Hematopoietic multipotent progenitor cell treated with erythropoietin and hydrocortisone succinate and interleukin-3 and kit ligand, for 6 days (in vitro differentiated cells): ENCODE measurements at places on chromosomes 4 and X.
A peak's percentile ranks its signal among the peaks of the same experiment; 100 is the strongest.

GRCh38 chrX:19904778-19905367, 17.5 kb upstream of the SH3KBP1 start:
- DNase-seq: peak; percentile 77

GRCh38 chr4:151192556-151193235, 84.3 kb upstream of the PRSS48 start:
- DNase-seq: no peak

DNA sequence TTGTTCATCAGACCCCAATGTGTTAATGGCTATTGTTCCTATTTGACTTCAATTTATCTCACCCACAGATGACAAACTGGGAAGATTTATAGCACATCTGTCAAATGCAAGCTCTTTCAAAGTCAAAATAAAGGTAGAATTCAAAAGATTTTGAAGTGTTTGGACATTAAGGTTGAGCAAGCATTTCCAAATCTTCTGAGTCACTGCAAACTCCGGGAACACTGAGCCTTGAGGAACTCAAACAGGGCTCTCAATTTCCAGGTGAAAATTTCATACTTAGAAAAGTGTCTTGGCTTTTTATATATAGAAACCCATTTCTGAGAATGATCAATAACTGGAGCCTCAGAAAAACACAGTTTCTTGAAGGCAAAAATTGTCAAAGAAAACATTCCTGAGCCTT, 199.5 kb upstream of the IGFBP7 start:
- DNase-seq: no peak

DNA sequence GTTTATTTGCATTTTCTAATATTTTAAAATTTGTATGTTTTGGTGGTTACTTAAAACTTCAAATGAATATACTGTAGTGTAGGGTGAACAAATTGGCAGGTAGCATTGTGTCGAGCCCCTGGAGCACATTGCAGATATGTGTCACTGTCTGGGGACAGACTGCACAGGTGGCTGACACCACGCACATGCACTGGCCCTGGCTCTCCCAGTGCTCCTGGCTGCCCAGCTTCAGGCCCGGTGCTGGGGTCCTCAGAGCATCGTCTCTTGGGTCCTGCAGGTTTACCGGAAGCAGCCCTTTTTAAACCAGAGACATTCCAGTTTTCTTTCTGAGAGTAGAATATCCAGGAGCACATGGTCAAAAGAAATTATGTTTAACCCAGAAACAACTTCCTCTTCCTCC, 15.6 kb downstream of the BST1 start:
- no peak for DNase-seq

- DNase-seq: no peak
These were observed 460.7 kb upstream of the RPS6KA3 start for GRCh38 chrX:20727447-20727846.

GRCh38 chr4:64266669-64267068, 142.6 kb downstream of the TECRL start:
- DNase-seq: no peak

GRCh38 chr4:158667651-158668198, 4.0 kb downstream of the C4orf46 start:
- peak; percentile 84 for DNase-seq

- DNase-seq: no peak
These were observed 57.0 kb downstream of the LCORL start for GRCh38 chr4:17964576-17964975.

- DNase-seq: peak; percentile 64
These were observed 23.6 kb downstream of the CA5B start for GRCh38 chrX:15761564-15762191.

GRCh38 chr4:55087009-55087912, 38.1 kb downstream of the KDR start:
- no peak for DNase-seq

DNA sequence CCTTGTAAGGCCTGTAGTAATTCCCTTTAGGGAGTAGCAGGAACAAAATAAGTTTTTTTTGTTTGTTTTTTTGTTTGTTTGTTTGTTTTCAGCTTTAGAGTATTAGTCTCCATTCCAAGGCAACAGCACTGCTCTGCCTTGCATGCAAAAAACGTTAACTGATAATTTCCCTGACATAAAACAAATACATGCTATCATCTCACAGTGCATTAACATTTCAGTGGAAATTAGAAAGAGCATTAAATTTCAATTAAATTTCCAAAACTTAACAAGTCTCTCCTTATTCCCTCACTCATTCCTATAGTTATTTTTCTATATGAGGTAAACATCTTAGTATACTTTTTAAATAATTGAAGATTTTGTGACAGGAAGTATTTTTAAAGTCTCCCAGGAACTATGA, 378.4 kb upstream of the PCDH7 start:
- no peak for DNase-seq

- peak; percentile 71 for DNase-seq
These were observed 119.8 kb upstream of the TEX13D start for GRCh38 chrX:124212622-124213021.

- no peak for DNase-seq
These were observed 146.8 kb downstream of the RPA4 start for GRCh38 chrX:97030463-97030862.

DNA sequence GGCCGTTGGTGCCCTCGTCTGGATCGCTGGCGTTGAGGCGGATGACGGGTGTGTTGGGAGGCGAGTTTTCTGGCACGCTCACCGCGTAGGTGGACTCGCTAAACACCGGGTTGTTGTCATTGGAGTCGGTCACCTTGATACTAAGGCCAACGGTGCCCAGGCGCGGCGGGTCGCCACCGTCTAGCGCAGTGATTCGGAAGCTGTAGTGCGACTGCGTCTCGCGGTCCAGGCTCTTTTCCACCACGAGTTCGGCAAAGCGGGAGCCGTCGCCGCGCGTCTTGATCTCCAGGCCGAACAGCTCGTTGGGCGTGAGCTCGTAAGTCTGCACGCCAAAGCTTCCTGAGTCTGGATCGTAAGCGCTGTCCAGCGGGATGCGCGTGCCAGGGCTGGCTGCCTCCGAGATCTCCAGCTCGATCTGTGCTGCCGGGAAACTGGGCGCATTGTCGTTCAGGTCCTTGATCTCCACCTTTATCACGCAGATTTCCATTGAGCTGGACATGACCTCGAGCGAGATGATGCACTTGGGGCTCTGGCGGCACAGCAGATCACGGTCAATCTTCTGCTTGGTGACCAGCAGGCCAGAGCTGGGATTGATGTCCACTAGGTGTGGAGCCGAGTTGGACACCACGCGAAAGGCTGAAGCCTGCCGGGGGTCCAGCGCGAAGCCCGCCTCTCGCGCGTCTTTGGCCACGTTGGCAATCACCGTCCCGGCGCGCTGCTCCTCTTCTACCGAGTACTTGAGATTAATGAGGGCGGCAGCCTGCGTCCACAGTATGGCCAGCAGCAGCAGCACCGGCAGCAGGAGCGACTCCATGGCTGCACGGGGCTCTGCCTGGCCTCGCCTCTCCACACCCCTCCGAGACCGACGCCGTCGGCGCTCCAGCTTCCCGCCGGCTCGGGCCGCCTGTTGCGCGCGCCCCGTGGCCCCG, 2.0 kb downstream of the PCDH19 start:
- no peak for DNase-seq

DNA sequence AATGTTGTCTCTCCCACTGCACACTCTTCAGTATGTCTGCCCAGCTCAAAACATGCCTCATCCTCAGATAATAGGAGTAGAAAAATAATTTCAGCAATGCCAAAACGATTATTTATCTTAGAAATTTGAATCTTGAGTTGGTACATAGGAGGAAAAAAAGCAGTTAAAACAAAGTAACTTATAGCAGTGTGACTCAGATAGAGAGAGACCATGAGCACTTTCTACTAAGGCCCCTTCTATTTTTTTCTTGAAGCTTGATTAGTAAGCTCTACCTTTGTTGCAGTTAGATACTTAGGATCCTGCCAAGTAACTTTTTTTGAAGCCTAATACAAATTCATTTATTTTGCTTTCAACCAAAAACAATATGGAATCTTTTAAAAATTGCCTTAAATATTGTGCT, 212.3 kb downstream of the MAD2L1 start:
- DNase-seq: no peak

DNA sequence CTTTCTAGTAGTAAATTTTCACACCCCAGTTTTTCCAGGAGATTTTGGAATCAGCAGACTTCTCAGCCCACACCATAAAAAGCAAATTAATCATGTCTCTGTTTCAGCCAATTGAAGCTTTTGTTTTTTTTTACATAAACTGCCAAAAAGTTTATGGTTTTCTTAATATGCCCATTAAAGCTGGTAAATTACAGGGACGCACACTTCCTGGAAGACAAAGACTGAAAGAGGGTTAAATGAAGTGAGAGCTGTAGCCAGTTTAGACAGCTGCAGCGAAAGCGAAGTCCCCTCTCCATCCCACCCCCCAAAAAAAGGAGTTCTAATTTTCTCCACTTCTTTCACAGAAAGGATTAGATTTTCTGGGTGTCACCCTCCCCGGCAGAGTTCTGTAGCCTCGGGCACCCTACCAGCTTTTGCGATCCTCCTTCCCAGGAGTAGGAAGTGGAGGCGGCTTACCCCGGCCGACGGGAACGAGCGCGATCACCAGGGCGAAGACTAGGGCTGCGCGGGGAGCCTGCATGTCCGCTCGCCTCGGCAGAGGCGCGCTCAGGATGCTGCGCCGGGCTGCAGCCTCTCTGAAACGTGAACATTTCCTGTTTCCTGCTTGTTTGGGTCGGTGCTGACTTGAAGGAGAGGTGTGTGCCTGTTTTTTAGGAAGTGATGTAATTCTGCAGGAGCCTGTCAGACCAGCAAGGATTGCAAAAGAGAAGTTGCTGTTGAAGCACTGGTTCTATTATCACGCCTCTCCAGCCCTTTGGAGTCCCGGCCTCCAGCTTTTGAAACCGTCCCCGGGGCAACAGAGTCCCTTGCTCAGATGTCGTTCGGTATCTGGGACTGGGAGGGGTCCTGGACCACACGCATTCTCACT, at the start of gene TMEM154:
Gene TMEM154, minus strand, starts transcription at position 584 of the 868 bp plus-strand sequence. Its CDS starts 64 bp downstream, at position 520.
- DNase-seq: peak; percentile 84

DNA sequence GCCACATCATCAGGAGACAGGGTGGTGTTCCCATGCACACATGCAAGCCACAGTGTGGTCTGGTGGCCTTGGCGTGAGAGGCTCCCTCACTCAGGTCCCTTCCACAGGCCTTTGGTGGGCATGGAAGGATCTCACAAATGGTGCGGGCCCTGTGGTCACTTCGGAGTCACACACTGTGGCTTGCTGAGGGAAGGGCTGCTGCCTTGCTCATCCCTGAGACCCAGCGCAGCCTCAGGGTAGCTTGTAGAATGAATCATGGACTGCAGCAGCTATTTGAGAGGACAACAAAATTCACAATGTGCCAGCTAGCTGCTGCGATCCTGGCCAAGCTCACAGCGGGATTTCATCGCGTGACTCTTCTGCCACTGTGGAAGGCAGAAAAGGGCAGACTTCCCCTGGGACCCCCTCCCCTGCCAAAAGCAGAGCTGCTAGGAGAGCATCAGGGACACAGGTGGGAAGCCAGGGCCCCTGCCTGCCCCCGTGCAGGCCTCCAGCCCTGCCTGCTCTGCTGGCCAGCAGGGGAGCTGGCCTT, 106.4 kb downstream of the ABLIM2 start:
- no peak for DNase-seq

- no peak for DNase-seq
These were observed 110.8 kb downstream of the SPRY1 start for GRCh38 chr4:123507376-123507775.

- no peak for DNase-seq
These were observed 2.9 kb downstream of the PDGFRA start for GRCh38 chr4:54231768-54232688.

DNA sequence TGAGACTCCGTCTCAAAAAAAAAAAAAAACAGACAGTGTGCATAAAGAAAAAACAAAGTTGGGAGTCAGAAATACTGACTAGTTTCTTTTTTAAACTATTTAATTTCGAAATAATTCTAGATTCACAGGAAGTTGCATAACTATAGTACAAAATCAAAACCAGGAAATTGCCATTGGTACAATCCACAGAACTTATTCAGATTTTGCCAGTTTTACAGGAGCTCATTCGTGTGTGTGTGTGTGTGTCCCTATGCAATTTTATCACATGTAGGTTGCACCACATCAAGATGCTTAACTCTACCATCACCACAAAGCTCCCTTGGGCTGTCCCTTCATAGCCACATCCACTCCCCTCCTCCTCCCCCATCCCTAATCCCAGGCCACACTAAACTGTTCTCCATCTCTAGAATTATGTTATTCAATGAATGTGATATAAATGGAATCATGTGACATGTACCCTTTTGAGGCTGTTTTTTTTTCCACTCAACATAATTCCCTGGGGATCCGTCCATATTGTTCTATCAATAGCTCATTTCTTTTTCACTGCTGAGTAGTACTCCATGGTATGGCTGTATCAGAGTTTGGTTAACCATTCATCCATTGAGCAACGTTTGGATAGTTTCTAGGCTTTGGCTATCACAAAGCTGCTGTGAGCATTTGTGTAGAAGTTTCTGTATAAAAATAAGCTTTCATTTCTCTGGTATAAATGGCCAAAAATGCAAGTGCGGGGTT, 16.3 kb upstream of the DDX3X start:
- no peak for DNase-seq

DNA sequence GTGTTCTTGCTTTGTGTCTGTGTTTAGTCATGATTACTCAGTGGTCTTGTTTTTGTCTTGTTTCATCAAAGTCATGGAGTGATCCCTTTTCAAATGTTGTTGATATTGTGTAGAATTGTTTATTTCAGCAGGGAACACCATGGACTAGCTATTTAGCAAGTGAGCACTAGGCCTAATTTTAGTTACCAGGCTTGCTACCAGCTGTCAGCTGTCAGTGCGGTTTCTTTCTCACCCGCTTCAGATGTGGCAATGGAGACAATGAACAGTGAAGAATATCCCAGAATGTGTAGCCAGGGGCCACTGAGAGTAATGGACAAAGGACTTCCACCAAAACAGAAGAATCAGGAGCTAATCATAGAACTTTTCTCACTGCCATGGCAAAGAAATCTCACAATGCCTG, 432.8 kb upstream of the FMR1 start:
- DNase-seq: no peak

DNA sequence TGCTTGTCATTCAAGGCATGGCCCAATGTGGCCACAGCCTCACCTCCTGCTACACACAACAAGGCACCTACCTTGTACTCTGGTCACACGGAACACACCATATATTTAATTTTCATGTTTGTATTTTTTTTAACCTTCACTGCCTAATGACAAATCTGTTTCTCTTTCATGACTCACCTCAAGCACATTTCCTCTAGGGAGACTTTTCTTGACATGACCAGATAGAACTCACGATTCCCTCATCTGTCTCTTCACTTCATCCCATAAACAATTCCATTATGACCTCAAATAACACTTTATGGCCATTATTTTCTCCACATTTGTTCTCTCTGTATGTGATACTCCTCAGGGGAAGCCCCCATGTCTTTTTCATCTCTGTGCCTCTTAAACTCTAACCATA, 11.1 kb downstream of the DRP2 start:
- no peak for DNase-seq

- peak; percentile 49 for DNase-seq
These were observed 152.0 kb upstream of the SLC4A4 start for GRCh38 chr4:71186566-71187403.

GRCh38 chrX:118182681-118183080, 66.1 kb upstream of the KLHL13 start:
- DNase-seq: no peak
